ENCODE measurements at places on chromosomes 6 and 20.

DNA sequence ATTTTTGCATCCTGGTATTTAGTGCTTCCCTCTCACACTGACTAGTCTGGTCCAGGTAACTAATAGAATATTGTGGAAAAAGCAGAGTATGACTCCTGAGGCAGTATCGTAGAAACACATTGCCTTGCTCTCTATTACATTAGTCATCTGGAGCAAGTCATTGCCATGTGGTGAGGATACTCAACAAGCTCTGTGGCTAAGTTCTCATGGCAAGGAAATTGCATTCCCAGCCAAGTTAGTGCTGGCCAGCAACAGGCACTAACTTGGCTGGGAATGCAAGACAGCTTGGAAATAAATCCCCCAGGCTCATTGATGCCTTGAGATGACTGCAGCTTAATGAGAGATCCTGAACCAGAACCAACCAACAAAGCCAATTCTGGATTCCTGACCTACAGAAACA, 39.7 kb upstream of the HTR1B start:
- DNase-seq = no peak

DNA sequence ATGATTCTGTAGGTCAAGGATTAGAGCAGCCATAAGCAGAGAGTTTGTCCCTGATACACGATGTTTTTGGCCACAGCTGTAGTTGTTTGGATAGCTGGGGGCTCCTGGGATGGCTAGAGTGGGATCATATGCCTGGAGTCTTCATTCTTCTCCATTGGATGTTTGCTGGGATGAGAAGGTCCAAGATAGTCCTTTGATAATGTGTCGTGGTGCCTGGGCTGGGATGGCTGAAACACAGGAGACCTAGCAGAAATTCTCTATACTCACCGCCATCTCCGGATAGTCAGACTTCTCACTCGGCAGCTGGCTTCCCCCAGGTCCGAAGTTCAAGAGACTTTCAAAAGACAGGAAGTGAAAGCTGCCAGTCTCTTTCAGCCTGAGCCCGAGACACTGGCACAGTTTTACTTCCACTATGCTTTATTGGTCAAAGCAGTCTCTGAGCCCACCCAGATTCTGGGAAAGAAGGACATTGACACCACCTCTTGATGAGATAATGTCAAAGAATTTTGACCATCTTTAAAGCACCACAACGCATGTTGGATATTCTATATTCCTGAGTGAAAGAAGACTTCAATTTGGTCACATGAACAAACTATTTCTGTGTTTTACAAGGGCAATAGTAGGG, 16.0 kb downstream of the MARCKS start:
- peak; percentile 58 for DNase-seq

GRCh38 chr6:39381550-39382140, 59.1 kb upstream of the KCNK16 start:
- DNase-seq = no peak

DNA sequence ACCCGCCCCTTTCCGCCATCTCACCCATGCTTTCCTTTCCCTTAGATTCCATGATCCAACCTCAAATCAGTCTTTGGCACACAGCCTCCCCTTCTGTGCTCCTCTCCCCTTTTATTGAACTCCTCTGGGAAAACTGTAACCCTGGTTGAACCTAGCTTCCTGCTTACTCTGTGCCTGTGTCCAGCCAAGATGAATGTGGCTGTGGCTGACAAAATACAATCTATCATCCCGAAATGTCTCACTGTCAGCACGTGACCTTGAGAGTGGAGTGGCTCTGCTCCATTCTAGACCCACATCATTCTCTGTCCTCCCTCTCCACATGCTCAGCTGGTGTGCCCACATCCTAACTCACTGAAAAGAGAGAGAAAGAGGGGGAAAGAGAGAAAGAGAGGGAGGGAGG, 11.0 kb downstream of the NCR2 start:
- no peak for DNase-seq

- no peak for DNase-seq
These were observed 473.0 kb upstream of the SPTLC3 start for GRCh38 chr20:12535770-12536169.
